ENCODE measurements at places on chromosomes 5 and 9.

GRCh38 chr9:7121055-7121454, 363.3 kb downstream of the KDM4C start:
- no peak for DNase-seq

- DNase-seq: no peak
These were observed 63.5 kb downstream of the ROR2 start for GRCh38 chr9:91886414-91887076.

DNA sequence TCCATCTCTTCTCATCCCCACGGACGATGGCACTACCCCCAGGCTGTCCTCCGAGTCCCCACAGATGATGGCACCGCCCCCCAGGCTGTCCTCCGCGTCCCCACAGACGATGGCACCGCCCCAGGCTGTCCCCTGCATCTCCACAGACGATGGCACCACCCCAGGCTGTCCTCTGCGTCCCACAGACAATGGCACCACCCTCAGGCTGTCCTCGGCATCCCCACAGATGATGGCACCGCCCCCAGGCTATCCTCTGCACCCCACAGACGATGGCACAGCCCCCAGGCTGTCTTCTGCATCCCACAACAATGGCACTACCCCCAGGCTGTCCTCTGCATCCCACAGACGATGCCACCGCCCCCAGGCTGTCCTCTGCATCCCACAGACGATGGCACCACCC, 57.4 kb upstream of the PTCH1 start:
- DNase-seq: no peak

GRCh38 chr5:117098094-117098493, 523.5 kb upstream of the SEMA6A start:
- DNase-seq: no peak

DNA sequence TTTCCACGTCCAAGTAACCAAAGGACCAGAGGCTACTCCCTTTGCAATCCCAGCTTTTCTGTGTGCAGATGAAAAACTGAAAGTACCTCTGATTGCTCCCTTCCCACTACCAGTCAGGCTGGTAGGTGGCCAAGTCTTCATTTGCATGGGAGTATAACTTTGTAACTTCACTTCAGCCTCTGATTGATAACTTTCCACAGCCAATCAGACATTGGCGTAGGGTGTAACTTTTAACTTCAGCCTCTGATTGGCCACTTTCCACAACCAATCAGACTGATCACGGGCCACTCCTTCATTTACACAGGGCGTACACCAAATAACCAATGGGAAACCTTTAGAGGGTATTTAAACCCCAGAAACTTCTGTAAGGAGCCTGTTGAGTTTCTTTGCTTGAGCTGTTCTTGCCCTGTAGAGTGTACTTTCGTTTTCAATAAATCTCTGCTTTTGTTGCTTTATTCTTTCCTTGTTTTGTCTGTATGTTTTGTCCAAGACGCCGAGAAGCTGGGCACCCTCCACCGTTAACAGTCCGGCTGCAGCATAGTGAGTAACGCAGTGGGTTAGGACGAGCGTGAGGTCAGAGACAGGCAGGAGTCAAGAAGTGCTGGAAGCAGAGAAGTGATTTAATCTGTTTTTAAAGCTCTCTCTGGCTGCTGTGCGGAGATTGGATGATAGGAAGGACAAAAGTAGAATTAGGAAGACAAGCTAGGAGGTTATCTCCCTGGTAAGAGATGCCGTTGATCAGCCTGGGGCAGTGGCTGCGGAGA, 3.5 kb upstream of the EXOSC2 start:
- DNase-seq: peak; percentile 99

DNA sequence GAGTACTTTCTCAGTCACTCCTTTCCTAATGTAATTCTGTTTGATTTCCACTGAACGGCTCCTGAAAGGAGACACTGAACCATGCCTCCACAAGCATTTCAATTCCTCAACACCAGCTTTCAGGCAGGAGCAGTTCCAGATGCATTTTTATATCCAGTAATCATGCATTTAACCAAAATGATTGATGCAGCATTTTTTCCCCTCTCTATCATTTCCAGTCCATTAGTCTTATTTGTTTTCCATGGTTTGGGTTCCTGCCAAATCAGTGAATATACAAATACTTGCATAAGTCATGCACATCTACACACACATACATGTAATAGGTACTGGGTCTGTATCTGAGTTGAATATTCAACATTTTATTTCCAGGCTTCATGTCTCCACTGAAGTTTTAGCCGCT, 122.7 kb downstream of the GRIA1 start:
- DNase-seq: peak; percentile 34

DNA sequence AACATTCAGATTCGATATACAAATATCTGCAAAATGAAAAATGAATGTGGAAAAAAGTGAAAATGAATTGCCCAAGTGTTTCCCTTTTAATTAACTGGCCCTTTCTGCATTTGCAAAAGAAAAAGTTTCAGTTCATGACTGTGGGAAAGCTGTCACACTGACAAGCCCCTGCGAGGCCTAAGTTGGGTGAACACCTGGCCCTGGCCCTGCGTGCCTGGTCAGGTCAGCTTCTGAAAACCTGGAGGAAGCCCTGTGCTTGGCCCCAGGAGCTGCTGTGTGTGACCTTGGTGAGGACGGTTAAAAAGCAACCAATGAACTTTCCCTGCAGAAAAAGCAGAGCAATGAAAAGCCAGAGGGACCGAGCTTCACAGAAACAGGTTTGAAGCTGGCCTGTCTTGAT, 41.0 kb upstream of the SHC3 start:
- DNase-seq: no peak

- DNase-seq: peak; percentile 39
These were observed 249.2 kb upstream of the KLF4 start for GRCh38 chr9:107738789-107739188.

DNA sequence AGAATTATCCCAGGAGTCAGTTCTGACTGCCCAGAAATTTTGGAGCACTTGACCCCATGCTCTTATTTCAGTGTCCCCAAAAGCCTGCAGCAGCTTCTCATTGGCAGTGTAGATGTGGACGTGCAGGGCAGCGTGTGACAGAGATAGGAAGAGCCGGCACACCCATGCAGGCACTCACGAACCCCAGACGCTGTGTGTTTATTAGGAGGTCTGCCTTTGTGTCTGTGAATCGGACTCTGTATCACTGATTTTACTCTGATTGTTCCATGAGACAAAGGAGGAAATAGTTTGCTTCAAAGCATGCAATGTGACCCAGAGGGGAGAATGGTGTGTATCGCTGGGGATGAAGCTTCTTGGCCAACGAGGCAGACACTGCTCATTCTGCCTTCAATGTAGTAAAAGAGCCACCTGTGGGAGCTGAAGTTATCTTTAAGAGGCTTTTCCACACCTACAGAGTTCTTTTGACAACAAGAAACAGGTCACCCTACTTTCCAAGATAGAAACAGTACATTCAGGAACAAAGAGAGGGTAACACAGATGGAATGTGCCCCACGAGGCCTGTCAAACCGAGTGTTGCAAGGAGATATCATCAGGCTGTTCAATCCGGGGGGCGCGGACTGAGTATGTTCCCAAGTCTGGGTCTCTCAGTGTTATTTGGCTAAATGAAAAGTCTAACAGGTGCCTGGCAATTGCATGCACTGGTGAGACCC, 224.0 kb downstream of the NTRK2 start:
- DNase-seq: no peak

DNA sequence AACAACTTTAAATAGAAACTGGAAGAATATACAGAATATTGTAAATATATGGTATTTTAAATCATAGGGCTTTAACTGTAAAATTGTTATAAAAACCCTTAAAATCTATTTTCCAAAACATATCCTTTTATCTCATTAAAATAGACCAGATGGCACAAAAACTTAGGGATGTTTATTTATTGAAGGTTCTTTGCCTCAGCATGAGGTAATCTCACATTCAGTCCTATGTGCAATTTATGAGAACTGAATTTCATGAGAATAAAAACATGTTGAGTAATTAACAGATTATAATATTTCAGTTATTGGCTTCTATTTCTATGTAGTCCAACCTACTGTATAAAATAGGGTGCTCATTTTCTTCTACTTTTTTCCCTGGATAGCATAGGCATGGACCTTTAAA, 329.2 kb upstream of the PRR16 start:
- peak; percentile 33 for DNase-seq

DNA sequence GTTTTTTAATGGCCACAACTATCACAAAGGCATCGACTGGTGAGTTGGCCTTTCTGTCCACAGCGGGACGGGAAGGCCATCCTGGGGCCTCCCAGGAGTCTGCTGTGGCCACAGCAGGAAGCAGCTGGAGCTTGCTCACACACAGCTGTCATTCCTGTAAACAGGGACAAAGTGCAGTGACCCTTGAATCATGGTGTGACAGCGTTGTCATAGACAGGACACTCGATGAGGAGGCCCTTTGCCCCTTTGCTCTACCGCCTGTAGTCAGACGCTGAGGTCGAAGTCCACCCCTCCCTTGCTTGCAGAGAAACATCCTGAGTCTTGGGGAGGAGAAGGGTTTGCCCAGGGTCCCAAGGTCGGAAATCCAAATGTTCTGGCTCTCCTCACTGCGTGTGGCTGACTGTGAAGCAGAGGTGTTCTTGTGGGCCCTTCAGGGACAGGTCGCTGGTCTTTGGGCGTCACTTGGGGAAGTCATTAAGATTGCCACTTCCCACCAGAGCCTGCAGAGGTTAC, 35.1 kb downstream of the NDST1 start:
- DNase-seq: no peak

- no peak for DNase-seq
These were observed 90.5 kb upstream of the RANBP3L start for GRCh38 chr5:36392186-36392585.

- no peak for DNase-seq
These were observed 3.8 kb downstream of the ADAMTS13 start for GRCh38 chr9:133426011-133426410.

DNA sequence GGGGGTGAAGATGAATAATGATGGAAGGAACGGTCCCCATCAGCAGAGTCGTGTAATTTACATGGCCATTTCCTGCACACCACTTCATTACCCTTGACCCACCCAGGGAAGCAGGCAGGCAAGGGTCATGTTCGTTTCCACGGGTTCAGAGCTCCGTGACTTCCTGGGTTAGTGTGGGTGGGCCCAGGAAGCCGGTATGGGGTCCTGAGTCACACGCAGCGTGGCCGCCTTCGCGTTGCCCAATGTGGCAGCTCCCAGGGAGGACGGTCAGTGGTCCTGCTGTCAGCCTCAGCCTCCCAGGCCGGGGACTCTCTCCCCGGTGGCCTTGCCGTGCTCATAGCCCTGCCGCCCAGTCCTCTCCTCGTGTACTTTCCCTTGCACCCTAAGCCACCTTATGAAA, 5.1 kb upstream of the TERT start:
- DNase-seq: no peak

DNA sequence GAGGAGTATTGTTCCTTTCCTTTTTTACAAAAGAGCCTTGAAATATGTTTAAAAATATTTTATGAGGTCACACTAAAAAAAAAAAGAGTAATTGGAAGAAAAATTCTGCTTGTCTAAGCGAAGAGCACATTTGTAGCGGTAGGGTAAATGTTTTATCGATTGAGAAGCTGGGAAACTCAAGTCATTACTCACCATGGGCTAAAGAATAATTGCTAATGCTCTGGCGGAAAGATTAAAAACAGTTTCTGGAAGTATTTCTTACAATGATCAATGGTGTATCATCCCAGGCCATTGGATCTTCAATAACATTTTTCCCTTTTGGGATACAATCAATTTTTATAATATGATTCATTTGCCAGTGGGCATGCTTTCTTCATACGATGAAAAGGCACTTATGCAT, 450.0 kb downstream of the RASEF start:
- no peak for DNase-seq

DNA sequence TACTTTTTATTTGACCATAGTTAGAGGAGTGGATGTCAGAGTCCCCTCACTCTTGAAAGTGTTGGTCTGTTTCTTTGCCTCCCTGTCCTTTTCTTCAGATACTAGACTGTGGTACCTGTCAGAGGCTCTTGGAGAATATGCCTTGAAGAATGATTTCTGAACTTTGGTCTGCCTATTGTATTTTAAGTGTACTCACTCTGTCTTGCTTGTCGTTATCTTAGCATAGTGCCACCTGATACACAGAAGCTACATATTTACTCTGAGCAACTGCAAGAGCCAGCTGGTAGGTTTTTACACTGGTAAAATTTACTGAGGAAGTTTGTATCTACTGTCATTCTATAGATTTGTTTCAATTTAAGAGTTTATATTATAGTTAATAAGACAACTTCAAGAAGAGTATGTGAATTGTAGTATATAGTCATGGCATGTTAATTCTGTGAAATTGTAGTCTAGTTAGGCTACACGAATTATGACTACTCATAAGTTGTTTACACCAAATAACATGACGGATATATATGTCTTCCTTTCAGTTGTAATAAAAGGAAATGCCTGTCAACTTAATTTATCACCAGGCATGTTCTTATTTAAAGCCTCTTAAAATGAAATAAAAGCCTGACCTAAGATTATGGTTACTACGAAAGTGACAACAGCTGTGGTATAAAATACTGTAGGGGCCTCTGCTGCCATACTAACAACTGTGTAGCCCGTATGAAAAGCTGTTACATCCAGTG, 201.7 kb downstream of the KDM4C start:
- no peak for DNase-seq

- no peak for DNase-seq
These were observed 64.1 kb downstream of the SLC1A3 start for GRCh38 chr5:36670548-36670947.

DNA sequence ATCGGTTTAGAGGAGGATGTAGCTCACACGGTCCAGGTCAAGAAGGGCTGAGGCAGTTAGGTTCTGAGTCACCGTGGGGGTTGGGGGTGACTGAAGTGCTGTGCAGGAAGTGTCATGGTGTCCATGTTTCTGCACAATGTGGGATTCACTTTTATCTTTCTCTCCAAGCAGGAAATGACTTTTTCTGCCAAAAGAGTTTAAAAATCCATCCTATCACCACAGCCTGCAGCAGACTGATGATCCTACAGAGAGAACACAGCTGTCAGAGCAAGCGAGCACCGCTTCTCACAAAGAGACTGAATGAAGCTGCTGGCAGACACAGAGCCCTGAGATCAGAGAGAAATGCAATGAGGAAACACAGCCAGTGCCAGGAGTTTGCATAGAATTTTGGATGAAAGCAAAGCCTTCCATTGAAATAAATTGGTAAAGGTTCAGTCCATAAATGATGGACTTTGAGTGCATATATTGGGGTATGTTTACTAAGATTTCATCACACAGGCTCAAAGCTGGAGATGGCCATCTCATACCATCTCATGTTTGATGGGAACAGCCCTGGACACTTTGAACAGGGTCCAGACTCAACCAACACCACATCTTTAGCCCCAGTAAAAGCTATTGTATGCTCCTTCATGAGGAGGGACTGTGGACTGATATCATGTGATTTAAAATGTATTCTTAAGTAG, 213.9 kb upstream of the FBXL7 start:
- no peak for DNase-seq

- DNase-seq: peak; percentile 25
These were observed 42.6 kb downstream of the HACD4 start for GRCh38 chr9:20988671-20989315.

DNA sequence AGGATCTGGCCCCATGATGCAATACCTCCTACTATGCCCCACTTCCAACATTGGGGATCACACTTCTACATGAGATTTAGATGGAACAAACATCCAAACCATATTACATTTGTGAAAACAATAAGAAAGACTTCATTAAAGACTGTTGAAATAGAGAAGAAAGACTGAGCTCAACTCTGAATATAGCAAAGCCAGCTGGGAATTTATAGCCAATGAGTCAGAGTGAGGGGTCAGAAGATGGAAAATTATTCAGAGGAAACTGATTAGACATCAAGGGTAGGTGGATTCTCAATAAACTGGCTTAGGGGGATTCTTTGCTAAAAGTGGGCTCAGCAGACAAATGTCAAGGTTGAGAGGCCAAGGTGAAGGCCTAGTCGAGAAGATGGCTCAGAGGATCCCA, 25.6 kb downstream of the BTF3 start:
- DNase-seq: no peak
